ENCODE measurements at places on chromosomes 5 and 9.

DNA sequence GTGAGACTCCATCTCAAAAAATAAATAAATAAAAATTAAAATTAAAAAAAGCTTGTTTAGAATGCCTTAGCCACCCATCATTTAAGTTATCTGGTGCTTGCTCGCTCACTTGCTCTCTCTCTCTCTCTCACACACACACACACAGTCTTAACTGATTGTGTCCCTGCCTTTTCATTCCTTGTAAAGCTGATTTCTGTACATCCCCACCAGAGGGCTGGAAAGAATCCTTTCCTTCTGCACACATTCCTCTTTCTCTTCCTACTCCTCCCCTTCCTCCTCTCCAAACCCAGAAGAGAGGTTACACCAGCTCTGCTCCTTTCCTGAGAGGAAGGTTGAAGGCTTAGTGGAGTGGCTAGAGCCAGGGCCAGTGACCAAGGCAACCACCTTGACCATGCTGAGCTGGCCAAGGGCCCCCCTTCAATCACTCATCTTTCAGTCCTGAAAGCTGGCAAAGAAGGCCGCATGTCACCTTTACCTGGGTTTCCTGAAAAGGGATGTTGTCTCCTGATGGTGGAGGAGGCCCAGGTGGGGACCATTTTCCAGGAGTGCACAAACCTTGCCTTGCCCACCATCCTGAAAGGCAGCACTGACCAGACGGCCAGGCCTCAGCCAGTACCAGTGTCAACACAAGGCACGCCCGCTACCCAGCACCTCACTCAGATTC is 25.6 kb downstream of the STK10 start:
- DNase-seq = no peak

DNA sequence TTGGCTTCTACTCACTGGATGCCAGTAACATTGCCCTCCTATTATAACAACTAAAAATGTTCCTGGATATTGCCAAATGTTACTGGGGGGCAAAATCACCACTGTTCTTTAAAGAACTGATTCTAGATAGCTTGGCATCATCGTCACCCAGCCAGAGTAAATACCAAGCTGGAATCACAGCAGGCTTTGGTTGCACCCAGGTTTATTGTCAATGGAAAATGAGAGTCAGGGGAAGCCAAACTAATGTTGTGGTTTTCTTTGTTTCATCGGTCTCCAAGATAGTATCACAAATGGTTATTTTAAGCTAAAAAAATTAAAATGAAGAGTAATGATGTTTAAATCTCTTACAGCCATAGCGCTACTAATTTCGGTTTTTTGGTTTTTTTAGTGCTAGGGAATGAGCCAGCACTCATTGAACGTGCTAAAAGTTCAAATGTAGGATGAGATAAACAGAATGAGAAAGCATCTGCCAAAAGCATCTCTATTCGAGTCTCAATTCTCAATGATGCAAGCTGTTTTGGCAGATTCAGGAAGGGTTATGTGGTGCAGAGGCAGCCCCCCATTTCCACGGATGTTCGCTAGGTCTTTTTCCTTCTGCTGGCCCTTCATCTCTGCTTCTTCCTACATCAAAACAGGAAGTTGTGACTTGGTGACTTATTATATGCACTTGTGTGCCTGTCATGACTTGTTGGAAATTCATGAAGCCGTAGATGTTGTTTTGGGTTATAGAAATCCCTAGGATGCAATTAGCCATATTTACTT is 558.0 kb downstream of the EBF1 start:
- no peak for DNase-seq

- no peak for DNase-seq
These were observed 694 bp upstream of the UAP1L1 start for GRCh38 chr9:137076636-137077009.

DNA sequence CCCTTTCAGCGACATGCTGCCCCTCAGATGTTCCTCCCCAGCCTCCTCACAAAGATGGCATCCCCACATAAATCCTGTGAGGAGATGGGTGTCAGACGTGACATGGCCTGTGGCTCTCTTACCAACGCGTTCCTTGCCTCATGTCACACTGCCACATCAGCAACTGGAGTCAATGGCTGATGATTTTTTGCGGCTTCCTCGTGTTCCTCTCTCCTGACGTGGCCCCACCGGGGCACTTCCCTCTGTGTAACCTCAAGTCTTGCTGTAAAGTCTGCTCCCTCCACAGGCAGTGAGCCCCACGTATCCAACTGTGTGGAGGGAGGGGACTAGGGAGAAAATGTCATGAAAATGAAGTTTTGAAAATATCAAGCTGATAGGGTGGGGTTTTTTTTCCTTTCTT is 53.2 kb upstream of the SHISAL2B start:
- no peak for DNase-seq

DNA sequence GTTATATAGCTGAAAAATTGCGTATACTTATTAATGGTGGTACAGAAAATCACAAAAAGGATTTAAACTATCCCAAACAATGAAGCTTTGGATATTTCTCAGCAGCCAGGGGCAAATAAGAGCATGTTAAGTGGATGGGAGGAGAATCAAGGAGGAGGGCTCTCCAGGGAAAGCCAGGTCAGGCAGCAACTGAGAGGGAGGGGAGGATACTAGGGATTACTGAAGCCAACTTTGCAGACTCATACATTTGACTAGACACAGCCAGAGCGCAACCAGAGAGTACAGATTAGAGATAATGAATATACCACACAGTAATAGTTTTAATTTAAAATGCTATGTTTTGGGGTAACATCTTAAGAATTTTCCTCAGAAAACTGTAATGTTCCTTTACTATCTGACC is 360.2 kb downstream of the HCN1 start:
- no peak for DNase-seq

GRCh38 chr9:125655691-125656410 is 51.2 kb downstream of the MAPKAP1 start:
- no peak for DNase-seq

GRCh38 chr5:124234770-124235562 is 511.5 kb downstream of the ZNF608 start:
- no peak for DNase-seq

DNA sequence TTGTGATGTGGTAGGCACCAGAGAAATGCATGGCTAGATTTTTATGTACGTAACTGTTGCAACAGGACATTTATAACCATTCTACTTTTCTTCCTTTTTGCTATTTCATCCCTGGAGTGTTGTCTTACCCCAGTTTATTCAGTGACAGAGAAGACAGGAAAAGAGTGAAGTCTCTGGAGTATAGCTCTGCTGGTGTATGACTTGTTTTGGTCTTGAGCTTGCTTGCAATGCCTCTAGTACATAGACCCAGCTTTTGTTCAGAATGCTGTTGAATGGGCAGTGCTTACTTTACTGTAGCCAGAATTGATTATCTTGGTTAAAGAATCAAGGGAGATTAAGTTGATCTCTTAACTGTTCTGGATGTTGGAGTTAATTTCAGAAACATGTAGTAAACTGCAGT is 94.3 kb downstream of the PBX3 start:
- DNase-seq = no peak

GRCh38 chr5:100832252-100833230 is 70.5 kb downstream of the ST8SIA4 start:
- no peak for DNase-seq

DNA sequence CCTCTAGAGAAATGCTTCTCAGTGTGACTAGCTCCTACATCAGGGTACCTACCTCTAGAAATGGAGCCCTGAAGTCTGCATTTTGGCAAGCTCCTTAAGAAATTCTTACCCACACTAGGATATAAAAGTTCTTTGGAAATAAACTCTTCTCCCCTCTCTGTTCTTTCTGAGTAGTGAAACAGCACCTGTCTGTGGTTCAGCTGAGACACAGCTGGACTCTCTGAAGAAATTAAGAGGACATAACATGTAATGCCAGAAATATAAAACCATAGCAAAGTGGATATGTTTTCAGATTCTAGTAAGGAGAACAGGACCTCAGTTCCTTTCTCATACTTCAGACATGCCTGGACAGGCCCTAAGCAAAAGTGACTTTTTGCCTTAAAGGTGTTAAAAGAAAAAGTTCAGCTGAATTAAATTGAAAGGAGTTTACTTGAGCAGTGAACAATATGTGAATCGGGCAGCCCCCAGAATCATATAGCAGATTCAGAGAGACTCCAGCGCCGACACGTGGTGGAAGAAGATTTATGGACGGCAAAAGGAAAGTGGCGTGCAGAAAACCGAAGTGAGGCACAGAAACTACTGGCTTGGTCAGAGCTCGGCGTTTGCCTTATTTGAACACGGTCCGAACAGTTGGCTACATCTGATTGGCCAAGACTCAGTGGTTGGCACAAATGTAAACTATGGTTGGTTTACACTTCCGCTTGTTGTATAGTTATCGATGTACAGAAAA is 64.5 kb downstream of the PRKACG start:
- DNase-seq = no peak

- DNase-seq = no peak
These were observed 302.4 kb downstream of the PDE4D start for GRCh38 chr5:59591162-59591561.

DNA sequence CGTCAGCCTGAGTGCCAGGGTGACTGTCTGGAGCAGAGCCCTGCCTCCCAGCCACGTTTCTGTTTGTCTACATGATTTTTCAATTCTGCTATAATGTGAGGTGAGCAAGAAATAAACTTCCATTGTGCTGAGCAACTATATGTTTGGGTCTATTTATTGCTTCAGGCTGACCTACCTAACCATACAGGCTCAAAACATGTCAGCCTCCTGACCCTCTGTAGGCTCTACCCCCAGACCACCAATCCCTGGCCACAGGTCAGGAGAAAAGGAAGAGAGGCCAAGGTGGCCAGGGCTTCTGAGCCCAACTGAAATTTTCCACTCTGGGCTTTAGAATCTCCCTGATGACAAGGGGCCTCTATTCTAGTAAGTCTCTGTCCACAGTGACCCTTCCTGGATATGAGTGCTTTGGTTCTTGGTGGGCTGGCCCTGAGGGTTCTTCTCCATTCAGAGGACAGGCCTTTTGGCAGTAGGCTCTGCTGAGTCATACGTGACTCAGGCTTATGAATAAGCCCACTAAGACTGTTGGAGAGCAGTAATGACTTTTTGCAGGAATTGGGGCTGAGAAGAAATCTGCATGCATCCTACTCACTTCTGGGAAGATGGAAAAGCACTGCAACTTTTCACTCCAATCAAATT is 117.2 kb upstream of the TBCA start:
- no peak for DNase-seq

- DNase-seq = no peak
These were observed 251.6 kb downstream of the ADGRV1 start for GRCh38 chr5:90810211-90810610.

GRCh38 chr5:155406815-155407214 is 393.3 kb downstream of the KIF4B start:
- no peak for DNase-seq

DNA sequence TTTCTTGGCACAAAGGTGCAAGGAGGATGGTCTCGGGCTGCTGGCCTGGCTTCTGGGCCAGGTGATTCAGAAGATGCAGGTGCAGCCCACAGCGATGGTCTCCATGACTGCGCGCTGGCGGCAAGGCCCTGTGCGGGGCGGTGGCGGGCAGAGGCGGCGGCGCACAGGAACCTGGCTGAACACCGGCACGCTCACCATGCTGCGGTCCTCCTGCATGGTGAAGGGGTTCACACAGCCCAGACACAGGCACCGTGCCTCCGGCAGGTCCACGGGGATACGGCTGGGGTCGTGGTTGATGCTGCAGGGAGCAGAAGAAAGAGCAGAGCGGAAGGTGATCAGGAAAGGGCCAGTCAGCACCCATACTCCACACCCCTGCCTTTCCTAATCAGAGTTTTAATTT is 4.8 kb downstream of the IL17B start:
- no peak for DNase-seq

DNA sequence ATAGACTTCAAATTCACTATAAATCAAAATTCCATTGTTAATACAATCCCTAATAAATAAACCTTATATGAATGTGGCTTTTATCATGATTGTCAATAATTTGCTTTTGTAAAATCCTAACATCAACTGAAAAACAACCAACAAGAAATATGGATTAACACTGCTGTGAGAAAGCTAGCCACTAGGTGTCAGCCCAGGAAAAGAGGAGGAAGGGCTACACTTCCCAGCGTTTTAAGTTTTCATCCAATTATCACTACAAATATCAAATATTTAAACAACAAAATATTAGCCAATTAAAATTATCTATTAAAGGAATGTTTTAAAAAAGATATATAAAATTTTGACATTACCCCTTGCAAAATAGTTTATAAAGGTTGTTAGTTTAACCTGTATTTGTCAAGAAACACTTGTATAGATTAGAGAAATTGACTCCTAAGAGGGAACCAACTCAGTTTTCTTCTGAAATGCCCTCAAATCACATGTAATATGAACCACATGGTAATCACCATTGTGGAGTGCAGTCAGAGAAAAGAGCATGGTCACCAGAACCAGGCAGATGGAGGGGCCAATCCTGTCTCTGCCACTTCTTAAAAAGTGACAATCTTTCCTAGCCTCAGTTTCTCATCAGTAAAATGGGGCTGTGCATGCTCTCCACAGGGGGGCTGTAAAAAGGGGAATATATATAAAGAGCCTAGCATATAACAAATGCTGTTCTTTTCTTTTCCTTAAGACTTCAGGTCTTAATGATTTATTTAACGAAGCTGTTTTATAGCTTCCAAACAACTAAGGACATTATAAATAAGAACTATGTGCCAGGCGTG is 188.2 kb downstream of the CRB2 start:
- peak; percentile 41 for DNase-seq

GRCh38 chr9:31719262-31719661 is 665.2 kb upstream of the ACO1 start:
- DNase-seq = no peak

DNA sequence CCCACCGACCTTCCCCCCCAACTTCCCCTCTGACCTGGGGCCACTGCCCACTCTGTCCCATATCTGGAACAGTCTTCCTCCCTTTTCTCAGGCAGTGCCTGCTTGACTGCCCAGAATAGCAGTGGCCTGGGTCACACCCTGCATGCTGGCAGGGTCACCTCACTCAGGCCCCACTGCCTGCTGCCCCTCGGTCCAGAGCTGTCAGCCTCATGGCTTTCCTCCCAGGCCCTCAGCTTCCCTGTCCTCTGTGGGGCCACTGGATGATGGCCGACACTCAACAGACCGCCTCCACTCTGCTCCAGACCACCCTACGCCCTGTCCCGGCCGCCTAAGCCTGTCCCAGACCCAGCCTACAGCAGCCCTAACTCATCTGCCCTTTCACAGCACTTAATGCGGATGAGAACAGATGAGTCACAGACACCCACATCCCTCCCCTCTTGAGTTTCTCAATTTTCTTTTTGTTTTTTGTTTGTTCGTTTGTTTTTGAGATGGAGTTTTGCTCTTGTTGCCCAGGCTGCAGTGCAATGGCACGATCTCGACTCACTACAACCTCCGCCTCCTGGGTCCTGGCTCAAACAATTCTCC is 5.9 kb downstream of the PNPLA7 start:
- DNase-seq = no peak

GRCh38 chr5:142152384-142152732 is 43.8 kb downstream of the NDFIP1 start:
- no peak for DNase-seq

DNA sequence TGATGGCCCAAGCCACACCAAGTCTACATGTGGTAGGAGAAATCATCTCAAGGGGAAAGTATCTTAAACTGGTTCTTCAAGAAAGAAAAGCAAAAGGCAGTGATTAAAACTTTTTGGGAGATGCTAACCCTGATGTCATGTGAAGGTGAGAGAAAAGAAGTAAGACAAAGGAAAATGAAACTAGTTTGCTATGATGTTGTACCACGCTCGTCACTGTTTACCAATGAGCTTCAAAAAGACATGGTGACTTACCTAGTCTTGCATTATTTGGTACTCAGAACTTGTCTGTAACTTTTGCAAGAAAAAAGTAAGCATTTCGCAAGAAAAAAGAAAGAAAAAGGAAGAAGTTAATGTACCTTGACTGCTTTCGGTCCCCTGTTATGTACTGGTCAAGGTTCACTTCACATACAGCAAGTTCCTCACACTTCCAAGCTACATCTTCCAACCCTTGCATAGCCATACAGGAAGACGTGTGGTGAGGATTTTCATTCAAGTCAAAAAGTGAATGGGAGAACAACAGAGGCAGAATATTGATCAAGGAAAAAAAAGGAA is 739.3 kb downstream of the NR2F1-AS1 start:
- no peak for DNase-seq

All from NCI-H524 (cell line).